H4 (cell line): ENCODE measurements at places on chromosomes 3 and 15.

- peak; percentile 83 for DNase-seq
Measured at GRCh38 chr3:16064642-16065414, 109.7 kb upstream of the GALNT15 start.

GRCh38 chr15:92146511-92147150 is 247.1 kb upstream of the ST8SIA2 start:
- no peak for DNase-seq

DNA sequence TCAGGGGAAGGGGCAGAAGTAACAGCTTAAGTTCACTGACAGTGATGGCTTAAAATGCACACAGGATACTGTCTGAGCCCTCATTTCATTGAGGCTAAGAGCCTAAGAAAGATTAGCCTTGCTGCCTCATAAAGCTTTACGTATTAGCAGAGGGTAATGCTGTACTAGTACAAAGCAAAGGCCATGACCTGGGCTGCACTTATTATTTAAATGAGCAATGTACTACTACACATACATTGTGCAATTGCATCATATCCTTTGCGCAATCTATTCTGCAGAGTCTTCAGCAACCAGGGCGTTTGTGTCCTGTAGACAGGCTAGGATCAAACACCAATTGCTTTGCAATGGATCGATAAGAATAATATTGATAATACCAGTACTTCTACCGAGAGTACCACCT is 221.8 kb downstream of the TPRG1 start:
- DNase-seq = no peak

- no peak for DNase-seq
Measured at GRCh38 chr15:42215913-42216829, 8.1 kb upstream of the VPS39 start.

- no peak for DNase-seq
Measured at GRCh38 chr3:29521293-29521692, 240.4 kb downstream of the RBMS3 start.

DNA sequence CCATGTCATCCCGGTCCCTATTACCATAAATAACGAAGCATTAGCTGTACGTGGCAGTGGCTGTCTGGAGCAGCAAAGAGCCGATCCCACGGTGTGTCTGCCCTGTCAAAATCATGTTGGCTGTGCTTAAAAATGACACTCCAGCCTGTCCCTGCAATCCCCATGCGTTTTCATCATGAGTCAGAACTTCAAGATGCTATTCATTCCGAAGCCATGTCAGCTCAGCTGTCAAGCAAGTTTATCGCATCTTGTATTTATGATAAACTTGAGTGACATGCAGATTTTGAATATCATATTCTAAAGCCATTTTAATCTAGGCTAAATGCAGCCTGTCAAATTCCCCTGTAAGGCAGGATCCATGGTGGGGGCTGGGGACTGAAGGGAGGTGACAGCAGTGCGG is 152.4 kb downstream of the TJP1 start:
- no peak for DNase-seq

DNA sequence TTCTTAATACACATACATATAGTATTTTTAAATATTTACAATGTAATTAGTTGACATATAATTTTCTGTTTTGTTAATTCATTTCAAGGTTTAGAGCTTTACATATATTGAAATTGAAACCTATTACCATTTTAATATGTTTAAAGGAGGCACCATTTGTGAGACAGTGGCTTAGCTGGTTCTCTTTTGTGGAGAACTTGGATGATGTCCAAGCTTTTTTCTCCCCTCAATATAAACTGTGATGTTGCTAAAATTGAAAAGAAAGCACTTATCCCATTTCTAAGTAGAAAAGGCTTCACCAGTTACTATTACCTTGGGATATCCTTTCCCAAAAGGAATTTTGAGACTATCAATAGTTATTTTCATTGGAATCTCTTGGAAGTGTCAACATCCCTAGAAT is 707.2 kb downstream of the NTRK3 start:
- no peak for DNase-seq

DNA sequence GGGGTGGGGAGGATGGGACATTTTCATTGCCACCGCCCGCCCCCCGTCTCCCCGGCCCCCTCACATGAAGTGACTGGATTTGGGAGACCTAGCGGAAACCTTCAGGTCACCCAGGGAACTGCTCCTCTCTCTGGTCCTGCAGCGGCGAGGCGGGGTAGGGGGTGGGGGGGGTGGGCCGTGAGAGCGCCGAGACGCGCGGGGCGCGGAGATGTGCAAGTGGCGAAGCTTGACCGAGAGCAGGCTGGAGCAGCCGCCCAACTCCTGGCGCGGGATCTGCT is 712 bp upstream of the MME start:
- peak; percentile 11 for DNase-seq

DNA sequence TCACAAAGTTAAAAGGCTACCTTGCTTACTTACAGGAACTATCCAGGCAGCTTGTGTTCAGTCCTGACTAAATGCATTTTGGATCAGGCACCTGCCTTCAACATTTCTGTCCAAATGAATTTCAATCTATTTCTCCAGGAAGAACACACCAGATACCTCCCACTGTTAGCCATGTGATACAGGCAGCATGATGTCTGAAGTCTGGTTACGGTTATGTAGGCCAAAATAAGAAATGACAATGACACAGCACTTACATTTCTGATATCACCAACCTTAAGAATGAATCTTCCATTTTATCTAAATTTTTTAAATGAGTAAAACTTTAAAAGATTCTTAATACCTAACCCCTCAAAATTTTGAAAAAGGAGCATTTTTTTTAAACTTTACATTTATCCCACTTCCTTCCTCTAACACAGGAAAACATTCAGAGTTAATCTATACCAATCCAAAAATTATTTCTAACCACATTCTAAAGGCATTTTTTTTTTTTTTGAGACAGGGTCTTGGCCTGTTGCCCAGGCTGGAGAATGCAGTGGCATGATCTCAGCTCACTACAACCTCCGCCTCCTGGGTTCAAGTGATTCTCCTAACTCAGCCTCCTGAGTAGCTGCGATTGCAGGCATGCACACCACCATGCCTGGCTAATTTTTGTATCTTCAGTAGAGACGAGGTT is at the start of gene MAP4:
Gene MAP4 (minus strand): TSS at position 116 of the 673 bp plus-strand sequence. CDS start 17,556 bp downstream, outside the sequence.
- DNase-seq = peak; percentile 13

GRCh38 chr15:85401108-85401774 is 20.8 kb downstream of the AKAP13 start:
- DNase-seq = no peak

- DNase-seq = peak; percentile 18
Measured at GRCh38 chr3:46065294-46065705, 38.0 kb upstream of the XCR1 start.

DNA sequence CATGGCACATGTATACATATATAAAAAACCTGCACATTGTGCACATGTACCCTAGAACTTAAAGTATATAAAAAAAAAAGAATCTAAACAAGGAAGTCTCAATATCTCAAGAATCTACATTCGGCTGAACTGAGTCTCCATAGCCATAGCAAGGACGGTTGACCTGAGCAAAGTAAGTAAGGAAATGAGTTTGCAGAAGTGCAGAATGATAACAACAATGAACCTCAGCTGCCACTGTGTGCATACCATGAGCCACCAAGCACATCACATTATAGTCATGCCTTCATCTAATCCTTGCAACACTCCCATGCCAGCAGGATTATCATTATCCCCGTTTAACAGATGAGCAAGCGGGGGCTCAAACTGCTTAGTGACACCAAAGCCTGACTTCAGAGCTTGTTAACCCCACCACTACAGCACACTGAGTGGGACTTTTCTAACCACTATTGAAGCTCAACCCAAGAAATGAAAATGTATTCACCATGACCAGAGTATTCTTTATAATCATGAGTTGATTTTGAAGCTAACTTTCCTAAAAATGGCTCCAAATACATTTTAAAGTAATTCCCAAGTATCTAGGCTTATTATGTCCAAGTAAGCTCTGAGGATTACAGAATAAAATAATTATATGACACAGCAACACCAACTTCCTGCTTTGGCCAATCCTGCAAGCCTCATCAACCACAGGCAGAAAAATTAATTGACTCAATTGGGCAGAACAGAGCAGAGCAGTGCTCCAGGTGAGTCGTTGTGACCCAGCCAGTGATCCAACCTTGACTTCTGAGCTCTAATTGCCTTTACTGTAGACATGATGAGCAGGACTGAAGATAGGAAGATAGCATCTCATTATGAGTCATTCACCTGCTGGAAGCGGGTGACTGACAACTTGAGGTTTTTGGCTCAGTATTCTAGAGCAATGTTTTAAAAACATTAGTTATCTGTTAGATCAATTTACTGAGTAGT is 47.3 kb upstream of the IL12A start:
- no peak for DNase-seq

DNA sequence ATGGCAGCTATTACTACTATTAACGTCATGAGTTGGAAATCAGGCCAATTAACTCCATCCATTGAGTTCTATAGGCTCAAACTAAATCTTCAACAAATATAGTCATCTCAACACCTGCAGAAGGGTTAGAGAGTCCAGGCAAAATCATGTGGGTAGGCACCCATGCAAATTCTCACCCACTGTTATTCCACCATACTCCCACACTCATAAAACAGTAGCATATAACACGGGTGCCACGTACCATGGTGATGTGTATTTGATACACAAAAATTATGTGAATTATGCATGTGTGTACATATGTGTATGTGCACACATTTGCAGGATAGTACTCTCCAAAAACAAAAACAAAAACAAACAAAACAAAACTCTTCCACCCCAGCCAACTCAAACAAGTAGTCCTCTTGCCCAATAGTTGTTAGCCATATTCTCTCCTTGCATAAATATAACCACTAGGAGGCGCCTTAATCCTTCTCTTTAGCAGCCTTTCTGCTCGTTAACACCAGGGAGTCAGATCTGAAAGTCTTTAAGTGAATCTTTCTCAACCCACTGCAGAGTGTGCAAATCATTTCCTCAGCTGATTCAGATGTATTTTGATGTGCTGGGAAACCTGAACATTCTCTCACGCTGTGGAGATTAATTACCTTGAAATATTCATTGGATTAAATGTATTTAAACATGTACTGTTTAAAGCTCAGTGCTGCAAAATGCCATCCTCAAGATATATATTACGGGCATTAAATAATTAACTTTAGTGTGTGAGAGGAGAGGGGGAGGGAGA is 38.0 kb upstream of the COPB2 start:
- peak; percentile 77 for DNase-seq

GRCh38 chr3:51257870-51258269 is 127.2 kb upstream of the MANF start:
- no peak for DNase-seq

DNA sequence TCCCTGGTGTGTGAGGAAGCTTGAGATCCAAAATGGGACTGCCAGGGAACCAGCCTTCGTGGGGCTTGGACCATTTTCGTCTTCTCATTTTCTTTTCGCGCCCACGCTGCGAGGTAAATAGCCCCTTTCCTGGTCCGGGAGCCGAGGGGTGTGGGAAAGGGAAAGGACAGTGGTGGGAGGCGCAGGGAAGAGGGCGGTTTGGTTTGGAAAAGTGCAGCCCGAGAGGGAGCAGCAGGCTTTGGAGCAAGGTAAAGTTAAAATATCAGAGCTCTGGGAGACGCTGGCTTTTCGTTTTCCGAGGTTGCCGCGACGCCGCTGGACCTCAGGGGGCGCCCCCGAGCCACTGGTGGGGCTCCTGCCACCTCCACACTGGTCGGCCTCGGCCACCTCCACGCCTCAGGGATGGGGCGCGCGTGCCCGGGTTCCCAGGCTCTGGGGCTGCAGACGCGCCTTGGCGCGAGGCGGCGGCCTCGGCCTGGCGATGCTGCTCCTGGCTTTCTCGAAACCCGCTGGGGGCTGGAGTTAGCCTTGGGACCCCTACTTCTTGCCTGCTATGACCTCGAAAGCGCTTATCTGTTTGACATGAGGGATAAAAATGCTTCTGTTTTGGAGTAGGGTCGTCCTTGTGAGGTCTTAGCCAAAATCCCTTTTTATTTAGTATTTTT is 3.2 kb downstream of the PTPRG start:
- peak; percentile 11 for DNase-seq

DNA sequence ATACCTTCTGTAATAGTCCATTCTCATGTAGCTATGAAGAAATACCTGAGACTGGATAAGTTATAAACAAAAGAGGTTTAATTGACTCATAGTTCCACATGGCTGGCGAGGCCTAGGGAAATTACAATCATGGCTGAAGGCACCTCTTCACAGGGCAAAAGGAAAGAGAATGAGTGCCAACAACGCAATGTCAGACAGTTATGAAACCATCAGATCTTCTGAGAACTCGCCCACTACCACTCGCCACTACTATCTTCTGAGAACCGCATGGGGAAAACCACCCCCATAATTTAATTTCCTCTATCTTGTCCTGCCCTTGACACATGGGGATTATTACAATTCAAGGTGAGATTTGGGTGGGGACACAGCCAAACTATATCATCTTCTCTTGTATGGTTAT is 406.8 kb upstream of the CBLB start:
- DNase-seq = no peak

- DNase-seq = no peak
Measured at GRCh38 chr3:76753599-76753998, 286.3 kb upstream of the ROBO2 start.

GRCh38 chr3:55486101-55486856 is 827 bp downstream of the WNT5A start:
- peak; percentile 34 for DNase-seq

GRCh38 chr15:73944161-73945129 is 18.2 kb downstream of the LOXL1 start:
- DNase-seq = no peak

GRCh38 chr3:24605511-24606028 is 110.9 kb upstream of the THRB start:
- DNase-seq = no peak

GRCh38 chr15:52011711-52012144 is 7.3 kb upstream of the MAPK6 start:
- DNase-seq = peak; percentile 23

GRCh38 chr3:136818191-136818768 is 646 bp upstream of the SLC35G2 start:
- peak; percentile 80 for DNase-seq

DNA sequence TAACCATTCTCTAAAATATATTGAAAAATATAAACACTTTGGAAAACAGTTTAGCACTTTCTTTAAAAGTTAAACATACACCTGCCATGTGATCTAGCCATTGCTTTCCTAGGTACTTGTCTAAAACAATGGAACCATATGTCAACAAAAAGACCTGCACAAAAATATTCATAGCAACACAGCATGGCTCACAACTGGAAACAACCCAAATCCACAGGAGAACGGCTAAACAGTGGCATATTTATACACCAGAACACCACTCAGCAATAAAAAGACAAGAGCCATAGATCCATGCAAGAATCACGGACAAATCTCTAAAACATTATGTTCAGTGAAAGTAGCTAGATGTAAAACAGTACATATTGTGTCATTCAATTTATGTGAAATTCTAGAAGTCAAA is 221.3 kb upstream of the UBE2E2 start:
- DNase-seq = no peak

DNA sequence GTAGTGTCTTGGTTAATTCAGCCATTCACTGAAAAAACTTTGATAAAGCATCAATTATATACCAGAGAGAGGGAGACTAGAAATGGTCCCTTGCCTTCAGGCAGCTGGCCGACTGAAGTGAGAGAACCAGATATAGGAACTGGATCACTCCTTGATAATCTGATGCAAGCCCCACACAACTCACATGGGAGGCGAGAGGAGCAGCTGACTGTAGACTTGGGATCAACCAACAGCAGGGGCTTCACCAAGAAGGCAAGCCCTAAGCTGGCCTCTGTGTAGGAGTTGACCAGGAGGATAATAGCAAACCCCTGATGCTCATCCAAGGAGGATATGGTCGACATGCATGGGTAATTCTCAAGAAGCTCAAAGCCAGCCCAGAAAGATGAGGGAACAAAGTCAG is 133.1 kb downstream of the SRGAP3 start:
- no peak for DNase-seq
